Activated CD4-positive, alpha-beta T cell treated with anti-CD3 and anti-CD28 coated beads, Interleukin-2, Interleukin-4, amounts not matched to agents 100 ng/mL and 50 ng/mL, durations not matched to agents 16 hours and 8 hours (primary cell): ENCODE measurements at places on chromosomes 5 and 9.

DNA sequence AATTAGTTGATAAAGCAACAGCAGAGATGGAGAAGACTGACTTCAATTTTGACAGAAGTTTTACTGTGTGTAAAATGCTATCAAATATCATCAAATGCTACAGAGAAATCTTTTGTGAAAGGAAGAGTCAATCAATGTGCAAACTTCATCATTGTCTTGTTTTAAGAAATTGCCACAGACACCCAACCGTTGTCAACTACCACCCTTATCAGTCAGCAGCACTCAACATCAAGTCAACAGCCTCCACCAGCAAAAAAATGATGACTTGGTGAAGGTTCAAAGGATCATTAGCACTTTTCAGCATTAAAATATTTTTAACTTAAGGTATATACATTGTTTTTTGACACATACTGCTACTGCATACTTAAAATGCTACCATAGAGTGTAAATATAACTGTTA, 888.8 kb downstream of the CDH18 start:
- DNase-seq = no peak

DNA sequence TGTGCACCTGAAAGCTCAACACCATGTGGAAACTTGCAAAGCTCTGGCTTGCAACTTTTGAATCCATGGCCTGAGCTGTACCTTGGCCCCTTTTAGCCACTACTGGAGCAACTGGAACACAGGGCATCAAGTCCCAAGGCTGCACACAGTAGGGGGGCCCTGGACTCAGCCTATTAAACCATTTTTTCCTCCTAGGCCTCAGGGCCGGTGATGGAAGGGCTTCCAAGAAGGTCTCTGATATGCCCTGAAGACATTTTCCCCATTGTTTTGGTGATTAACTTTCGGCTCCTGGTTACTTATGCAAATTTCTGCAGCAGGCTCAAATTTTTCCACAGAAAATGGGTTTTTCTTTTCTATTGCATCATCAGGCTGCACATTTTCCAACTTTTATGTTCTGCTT, 22.7 kb upstream of the PRLR start:
- DNase-seq = no peak

DNA sequence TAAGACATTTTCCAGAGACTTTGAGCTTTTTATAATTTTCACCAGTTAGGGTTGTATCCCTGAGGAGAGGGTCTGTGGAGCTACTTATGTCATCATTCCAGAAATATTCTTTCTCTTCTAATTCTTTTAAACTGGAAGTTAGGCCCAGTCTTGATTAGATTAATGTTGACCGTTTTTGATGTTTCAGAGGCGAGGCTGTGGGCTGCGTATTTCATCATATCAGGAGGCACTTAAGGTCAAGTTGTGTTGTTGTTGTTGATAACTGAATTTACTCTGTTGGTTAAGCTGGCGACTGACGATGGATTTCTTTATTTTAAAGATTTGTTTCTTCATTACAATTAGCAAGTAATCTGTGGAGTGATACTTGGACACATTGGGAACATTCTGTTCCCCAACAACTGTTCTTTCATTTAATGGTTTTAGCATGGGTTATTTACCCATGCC, 20.1 kb downstream of the IPO11 start:
- no peak for DNase-seq

DNA sequence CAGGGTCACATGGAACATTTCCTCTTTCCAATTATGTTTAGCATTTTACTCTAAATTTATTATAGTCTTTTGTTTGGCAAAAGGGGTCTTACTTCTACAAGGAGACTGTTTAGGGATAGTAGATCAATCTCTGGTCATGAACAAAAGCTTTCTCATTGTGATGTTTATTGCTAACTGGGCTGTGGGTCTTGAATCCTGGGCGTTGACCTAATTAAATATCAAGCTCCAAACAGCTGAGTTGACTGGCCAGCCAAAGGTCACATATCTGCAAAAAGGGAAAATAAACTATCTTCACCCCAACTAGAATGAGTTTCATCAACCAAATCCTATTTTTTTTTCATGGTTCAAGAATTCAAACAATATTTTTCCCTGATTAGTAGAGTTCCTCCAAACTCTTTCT, 245.4 kb upstream of the TUT7 start:
- no peak for DNase-seq

DNA sequence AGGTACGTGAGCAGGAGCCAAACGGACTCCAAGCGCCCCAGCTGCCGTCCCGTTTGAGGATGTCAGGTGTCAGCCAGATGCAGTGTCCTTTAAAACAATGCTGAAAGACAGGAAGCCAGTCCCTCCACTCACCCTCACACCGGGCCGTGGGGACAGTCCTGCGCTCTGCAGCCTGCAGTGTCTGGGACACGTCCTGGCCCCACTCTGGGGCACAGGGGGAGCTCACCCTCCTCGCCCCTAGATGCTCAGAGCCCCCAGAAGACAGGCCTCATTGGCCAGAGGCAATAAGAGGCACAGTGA, 79.7 kb downstream of the ZNF354C start:
- no peak for DNase-seq

DNA sequence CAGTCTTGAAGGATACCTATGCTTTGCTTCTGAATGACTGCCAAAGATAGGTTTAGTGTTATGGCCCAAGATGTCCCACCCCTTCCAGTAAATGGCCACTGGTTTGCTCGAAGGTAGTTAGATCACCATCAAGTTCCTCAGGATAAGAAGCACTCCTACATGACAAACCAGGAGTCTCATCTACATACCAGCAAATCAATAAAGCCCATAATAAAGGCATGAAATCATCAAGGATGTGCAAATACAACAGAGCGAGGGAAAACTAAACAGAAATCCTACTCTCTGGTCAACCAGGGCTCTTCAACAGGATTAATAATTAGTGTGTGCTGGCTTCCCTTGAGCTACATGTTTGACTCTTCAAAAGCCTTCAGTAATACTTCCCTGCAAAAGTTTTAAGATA, 141.0 kb downstream of the LHFPL2 start:
- no peak for DNase-seq

DNA sequence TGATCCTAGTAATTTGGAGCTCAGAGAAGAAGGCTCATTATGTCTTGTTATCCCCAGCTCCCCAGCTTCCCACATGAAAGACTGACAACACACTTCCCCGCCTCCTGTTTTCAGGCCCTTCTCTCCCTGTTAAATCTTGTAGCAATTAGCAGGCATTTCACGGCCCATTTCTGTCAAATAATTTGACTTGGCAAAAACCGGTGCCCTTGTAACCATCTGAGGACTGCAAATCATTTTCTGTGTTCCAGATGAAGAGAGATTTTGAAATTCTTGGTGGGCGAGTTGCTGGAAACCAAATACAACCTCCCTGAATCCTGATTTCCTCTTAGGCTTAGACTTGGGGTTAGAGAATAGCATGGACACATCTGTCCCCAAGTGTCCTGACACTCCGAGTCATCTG, 109.7 kb downstream of the MSX2 start:
- DNase-seq = no peak

DNA sequence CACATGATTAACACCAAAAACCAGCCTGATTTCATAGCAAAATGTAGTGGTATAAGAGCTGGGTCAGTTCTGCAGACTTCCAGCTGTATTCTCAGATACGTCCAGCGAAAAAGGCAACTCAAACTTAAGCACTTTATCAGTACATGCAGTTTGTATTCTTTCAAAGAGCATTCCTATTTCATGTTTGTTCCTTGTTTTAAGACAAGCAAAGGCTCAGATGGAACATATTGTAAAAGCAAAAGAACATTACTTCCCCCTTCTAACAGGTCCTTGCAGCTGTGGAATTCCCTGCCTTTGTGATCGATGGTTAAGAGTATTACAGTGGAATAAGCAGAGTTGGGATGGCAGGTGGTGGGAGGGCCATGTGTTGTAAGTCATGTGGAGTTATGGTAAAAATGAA, 86.3 kb upstream of the GRHPR start:
- no peak for DNase-seq

GRCh38 chr5:31537851-31538250, 5.8 kb downstream of the C5orf22 start:
- DNase-seq = no peak

DNA sequence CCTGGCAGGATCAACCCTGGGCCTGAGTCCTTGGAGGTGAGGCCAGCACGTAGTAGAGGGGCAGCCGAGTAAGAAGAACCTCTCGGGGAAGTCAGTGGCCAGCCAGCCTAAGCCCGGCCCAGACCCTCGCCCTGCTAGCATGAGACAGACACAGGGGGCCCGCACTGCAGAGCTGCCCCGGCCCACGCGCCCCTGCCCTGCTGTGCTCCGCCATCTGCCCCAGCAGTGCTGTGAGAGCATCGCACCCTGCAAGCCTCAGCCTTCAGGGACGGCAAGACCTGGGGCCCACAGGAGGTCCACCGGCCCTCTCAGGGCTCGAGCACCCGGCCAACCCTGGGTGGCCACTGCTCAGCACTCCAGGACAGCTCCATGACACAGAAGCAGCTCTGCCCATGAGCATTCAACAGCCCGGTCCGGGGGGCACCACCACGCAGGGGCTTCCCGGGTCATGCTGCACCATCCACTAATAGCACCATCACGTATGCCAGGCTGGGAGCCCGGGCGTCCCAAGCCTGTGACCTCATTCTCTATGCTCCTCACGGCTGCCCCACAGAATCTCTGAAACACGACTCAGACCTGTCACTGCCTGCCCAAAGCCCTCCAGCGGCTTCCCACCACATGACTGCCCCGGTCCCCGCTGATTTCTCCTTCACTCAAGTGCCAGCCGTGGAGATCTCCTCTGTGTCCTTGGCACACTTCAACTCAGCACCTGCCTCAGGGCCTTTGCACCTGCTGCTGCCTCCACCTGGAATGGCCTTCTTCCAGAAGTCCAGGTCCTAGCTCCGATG, 38.1 kb downstream of the ADAMTS2 start:
- no peak for DNase-seq

DNA sequence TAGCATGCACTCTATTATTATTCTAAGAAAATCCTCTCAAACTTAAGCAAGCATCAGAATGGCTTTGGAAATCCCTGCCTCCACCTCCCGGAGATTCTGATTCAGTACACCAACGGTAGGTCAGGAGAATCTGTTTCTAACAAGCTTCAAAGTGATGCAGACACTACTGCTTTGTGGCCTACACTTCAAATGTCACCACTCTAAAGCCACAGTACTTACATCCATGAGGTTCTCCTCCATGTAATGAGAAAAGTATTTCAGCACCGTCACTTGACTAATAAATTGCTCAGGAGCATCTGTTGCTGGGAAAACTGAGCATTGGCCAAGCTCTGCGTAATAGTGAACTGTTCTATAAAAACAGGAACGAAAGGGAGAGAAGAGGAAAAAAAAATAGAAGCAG, 4.8 kb downstream of the PLK2 start:
- DNase-seq = no peak

GRCh38 chr9:3971391-3972082, 328.3 kb downstream of the GLIS3 start:
- DNase-seq = no peak

DNA sequence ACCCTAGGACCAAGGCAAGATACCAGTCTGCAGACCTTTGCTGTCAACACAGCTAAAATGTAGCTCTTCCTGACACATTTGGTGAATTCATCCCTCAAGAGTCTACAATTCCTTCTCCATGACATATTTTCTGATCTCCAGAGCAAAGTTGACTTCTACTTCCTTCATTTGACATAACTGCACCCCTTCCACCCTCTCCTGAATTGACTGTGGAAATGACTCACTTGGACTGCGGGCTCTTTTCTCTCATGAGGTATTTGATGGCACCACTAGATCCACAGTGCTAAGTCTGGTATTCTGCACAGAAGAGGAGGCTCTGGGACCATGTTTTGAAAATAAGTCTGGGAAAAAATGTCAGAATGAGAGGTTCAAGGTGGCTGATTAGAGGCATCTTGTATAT, 338.4 kb upstream of the TRPC7 start:
- no peak for DNase-seq

DNA sequence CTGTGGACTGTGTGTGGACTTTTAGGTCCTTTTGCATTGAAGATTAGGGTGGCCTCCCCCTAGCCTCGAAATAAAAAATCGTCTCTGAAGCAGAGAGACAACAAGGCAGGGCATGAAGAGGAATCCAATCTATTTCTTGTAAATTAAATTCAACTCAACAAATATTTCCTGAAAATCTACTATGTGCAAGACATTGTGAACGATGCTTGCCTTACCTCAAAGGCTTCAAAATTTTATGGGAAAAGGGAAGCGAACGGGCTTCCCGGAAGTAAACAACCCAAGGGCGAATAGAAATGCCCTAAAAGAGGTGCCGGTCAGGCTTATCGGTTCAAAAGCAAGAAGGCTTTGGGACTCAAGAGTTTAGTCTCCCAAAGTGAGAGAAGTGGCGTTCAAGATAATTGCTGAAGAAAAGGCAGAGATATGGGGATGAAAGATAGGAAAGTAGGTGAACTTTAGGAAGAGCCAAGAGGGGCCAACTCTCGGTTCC, 525 bp downstream of the KIF24 start:
- DNase-seq = no peak

- DNase-seq = no peak
Observed at GRCh38 chr9:118263949-118264348, 559.7 kb downstream of the TLR4 start.

DNA sequence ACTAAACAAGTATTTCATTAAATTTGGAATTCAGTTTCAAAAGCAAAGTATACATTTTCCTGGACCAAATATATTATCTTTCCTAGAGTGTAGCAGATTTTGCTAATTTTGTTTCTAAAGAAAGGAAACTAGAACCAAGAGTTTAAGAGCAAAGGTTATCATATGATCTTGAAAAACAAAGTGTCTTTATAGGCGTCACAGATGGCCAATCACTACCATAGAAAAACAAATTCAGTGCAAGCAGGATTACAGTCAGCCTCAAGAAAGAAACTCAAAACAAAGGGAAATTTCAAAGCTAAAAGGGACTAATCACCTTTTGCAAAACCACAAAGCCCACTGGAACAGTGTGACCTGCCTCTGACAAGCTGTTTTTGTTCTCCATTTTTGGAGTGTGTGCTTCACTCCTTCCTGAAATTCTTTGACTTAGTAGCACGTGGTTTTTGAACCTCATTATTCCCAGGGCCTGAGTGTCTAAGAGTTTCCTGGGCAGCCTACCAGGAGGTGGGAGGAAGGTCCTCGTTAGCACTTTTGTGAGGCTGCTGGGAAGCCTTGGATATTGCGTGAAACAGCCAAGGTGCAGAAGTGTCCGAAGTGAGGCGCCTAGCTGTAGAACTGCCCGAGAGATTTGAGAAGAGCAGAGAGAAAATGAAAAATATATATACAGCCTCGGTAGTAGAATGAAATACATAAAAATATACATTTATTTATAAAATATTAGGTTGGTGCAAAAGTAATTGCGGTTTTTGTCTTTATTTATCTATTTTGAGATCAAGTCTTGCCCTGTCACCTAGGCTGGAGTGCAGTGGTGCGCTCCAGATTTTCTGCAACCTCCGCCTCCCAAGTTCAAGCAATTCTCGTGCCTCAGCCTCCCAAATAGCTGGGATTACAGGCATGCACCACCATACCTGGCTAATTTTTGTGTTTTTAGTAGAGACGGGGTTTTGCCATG, 246.1 kb downstream of the MARCHF11 start:
- DNase-seq = no peak

DNA sequence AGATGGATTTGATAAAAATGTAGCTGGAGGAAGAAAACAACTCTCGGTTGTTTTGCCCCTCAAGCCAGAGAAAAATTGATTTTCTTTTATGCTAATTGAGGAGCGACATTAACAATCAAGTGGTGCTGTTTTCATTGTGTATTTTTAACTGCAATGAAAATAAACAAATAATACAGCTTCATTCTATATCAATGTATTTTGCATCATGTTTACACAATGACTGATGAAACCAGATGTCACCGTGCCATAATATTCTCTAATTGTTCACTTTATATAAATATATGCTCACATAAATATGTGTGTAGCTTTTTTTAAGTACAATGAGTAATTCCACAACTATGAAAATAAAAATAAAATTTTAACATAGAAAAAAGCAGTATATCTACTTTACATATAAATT, 139.0 kb upstream of the PRDM9 start:
- DNase-seq = no peak
